ENCODE measurements at places on chromosomes 13 and 19.

GRCh38 chr13:23392925-23393645 is 40.4 kb downstream of the SACS start:
- DNase-seq, result no peak

DNA sequence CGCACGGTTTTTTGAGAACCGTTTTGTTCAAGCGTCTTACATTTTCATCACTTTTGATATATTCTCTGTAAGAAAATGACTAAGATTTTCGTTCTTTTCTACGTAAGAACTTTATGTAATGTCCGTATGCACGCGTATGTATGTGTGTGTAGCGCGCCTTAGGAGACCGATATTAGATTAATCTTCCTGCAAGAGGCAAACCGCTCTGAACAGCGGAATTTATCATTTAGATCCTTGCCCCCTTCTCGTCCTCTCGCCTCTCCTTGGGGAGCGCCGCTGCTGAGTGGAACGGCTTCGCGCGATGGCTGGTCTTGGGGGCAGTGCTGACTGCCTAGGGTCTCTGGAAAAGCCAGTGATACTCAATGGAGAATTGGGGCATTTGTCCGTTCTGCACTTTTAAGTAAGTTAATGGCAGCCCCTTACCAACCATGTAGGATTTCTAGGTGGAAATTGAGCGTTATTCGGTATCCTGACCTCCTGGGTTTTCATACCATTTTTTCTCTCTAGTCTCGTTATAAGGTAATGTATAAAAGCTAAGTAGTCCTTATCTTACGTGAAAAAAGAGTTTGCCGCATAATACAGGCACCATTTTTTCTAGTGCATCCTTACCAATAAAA is 4.7 kb downstream of the MAB21L1 start:
- no peak for DNase-seq

DNA sequence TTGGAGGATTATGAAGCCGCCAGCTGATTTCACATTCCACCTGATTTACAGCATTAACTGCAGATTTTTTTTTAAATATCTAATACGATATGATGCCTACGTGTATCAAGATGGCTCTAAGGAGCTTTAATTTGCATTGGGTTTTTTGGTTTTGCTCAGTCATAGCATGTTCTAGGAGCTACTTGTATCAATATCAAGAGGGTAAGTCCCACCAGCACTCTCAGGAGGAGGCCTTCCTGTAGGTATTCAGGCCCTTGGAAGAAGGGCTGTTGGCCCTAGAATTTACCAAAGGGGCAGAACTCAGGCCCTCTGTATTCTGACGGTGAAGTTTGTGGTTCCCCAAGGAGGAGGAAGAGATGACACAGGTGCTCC is 97.2 kb upstream of the IPO5 start:
- no peak for DNase-seq

GRCh38 chr13:23735329-23735728 is 153.9 kb downstream of the MIPEP start:
- no peak for DNase-seq

GRCh38 chr13:25948910-25949309 is 102.9 kb downstream of the SHISA2 start:
- DNase-seq, result no peak

DNA sequence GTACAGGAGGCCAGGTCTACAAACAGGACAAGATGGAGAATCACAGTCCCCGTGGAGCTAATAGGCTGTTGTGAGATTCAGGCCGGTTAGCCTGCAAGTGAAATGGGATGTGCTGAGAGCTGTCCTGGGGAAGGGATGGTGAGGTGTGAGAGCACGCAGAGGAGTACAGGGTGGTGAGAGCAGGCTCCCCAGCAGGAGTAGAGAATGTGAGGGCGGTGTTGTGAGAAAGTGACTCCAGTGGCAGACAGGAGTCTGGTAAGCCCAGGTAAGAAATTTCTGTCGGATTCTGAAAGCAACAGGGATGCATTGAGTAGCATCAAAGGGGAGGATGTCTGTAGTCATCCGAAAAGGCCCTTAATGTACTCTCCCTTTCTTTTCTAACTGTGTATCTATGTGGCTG is 50.7 kb upstream of the GPR183 start:
- DNase-seq, result no peak

GRCh38 chr13:105083992-105084391 is 1451.5 kb downstream of the EFNB2 start:
- DNase-seq, result no peak

- no peak for DNase-seq
These were observed 45.7 kb upstream of the FLT1 start for GRCh38 chr13:28540612-28541011.

DNA sequence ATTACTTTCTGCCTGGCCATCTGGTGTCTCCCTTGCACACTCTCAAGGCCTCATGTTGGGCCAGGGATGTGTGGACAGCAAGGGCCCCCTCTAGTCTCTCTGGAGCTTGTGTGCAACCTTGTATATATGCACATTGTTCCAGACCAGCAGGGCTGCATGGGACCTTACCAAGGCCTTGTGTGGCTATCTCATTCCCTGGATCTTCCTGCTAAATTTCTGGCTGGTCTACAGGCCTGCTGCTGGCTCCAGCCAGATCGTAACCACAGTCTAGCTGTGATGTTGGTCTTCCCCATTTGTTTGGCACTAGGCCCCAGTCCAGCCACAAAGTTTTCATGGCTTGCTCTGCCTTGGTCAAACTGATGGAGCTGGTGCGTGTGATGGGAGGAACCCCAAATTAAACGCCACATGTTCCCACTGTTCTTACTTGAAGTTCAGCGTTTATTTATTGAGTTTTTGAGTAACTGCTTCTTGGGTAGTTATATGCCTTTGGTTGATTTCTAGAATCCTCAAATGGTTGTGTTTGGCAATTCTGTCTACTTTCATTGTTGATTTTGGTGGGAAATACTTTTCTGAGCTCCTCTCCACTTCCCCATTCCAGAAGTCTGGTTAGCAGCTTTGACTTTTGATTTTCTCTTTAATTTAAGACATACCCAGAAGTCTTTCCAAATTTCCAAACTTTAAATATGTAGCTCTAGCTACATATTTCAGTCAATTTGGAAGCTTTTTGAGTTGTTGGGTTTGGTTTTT is 56.4 kb downstream of the SIPA1L3 start:
- DNase-seq, result no peak
